ENCODE measurements at places on chromosomes 7 and 10. TPM values are rescaled to one million over a fixed set of nuclear protein-coding genes. Genes with fewer than 3 reads are reported as not detected.

DNA sequence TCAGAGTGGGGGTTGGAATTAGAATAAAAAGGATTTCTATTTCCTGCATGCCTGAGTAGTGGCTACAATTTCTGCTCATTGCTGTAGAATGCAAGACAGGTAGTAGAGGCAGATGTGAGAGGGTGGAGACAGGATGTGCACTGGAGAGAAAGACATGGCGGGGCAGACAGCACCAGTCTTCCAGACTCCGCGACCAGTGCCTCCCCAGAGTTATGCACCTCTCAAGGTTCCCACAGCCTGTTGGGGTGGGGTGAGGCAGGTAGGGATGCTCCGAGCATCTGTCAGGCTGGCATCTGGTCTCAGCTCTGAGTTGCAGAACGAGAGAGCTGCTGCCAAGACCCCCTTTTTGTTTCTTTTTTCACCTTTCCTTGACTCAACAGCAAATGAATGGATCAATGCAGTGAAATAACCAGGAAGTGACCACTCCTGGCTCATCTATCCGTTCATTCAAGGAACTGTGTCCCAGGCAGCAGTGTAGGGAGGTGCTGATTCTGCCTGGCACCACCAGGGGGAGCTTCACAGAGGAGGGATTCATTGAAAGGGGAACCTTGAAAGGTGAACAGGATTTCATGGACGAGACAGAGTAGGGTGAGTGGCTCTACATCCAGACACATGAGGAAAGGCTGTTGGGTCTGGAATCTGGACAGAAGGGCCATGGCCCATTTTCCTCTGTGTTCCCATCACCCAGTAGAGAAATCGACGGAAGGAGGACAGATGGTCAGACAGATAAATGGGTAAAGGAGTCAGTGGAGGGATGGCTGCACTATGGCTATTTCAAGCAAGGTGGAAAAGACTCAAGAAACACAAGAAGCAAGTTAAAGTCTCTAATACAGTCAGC, 17.2 kb upstream of the SLC18A3 start:
- no peak for DNase-seq

DNA sequence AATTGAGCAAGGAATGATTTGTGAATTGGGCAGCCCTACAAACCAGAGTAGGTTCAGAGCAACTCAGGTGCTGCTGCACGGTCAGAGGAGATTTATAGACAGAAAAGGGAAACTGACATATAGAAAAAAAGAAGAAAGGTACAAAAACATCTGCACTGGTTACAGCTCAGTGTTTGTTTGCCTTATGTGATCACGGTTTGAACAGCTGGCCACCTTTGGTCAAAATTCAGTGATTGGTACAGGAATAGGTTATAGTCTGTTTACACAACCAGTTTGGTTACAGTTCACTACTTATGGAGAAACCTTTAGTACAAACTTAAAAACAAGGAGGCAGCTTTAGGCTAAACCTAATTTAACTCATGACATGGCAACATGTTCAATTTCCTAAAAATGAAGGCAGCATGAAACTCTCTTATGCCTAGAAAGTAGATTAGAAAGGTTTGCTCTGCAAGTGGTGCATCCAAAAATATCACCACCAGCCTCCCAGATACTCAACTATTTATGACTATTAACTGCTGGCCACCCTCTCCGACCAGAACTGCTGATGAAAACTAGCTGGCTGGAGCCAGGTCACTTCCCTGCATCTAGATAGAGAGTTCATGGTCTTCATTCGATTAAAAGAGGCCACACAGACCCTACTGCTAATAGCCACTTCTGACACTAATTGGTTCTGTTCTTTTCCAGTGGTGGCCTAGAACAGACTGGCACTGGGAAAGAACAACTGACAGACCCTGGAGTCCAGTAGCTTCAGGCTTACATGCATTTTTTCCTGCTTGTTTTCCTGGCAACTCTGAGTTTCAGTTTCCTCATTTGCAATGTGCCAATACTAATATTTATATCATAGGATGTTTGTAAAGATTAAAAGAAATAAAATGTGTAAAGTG, 548.0 kb downstream of the CCSER2 start:
- no peak for DNase-seq

Gene GIMAP8
- 10.4 TPM for total RNA-seq

Gene ANKRD1
- not detected for total RNA-seq
